ENCODE measurements at places on chromosomes 6 and 20.

DNA sequence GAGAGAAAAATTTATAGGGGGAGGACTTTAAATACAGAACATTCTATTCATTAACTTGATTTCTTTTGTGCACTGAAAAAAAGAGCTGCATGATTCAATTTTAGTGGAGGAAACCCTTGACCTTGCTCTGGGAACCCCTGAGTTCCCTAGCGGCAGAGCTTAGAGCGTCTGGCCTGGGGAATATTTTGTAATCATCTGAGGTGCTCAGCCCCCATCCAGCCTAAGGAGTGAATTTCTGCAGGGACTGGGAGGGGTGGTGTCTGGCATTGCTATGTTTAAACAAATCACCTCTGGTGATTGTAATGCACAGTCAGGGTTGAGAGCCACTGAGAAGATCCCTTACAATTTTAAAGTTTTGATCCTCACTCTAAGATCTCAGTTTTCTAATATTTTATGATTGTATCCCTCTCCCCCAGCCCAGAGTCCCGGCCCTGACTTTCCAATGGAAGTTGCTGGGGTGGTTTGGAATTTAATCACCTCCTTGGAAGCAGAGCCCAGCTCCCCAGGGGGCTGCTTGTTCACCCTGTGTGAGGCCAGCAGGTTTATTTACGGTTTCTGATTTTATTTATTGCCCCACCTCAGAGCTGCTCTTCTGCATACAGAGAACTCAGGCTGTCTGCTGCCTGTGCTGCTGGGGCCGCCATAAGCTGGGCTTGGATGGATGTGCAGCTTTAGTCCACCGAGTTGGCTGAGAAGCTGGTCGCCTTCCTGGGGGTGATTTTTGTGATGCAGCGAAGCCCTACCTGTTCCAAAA is 263.1 kb downstream of the LRFN2 start:
- no peak for DNase-seq

GRCh38 chr20:46123482-46124245 is 5.5 kb downstream of the CD40 start:
- DNase-seq: no peak

DNA sequence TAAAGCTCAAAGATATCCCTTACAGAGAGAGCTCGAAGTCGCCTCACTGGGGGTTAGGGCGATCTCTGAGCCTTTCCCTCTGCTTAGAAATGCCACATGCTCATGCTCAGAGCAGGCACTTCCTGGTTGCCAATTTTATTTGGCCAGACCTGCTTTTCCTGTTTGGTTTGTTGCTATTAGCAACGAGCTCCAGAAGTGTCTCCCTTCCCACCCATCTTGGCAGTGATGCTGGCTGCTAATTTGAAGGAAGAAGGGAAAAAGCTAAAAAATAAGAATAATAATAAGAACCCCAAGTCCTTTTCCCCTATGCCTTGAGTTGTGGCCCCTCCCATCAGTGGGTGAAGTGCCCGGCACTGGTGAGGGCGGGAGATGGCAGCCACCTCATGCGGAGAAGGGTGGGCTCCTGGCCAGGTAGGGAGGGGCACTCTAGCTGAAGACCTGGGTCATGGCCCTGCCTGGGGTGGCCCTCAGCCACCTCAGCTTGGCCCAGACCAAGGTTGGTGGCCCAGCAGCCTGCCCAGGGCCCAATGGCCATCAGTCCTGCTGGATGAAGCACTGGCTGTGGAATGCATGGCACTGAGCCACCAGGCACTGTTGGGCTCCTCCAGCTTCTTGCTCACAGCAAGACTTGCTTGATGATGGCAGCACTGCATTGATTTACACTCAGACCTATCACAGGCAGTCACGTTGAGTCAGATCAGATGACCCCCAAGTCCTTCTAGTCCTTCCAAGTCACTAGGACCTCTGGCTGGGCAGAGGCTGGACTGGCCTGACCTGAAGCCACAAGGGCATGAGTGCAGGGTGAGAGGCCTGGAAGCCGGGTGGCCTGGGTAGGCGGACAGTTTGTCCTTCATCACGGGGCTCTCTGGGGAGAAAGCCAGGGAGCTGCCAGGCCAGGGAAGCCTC is 79.0 kb downstream of the SYNJ2 start:
- peak; percentile 93 for DNase-seq

DNA sequence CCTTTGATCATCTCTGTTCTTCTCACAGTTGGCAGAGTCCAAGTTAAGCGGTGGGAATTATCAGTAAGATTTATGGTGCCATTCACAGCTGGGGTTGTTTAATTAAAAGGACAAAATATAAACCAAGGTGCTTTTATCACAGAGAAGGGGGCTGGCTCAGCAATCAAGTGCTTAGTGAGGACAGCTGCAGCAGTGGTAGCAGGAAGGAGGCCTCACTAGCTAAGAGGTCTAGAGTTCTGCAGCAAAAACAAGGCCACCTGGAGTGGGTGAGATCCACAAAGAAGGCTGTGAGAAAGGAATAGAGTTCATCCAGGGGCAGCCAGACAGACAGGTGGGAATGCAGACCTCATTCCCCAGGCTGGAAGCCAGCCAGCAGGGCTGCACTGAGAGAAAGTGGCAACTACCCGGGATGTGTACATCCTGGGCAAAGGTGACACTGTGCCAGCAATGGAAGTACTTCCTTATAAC is 37.1 kb downstream of the PIGU start:
- DNase-seq: peak; percentile 69

GRCh38 chr6:144029452-144029851 is 21.4 kb upstream of the PLAGL1 start:
- no peak for DNase-seq

GRCh38 chr20:56851552-56851951 is 222.4 kb downstream of the TFAP2C start:
- no peak for DNase-seq

DNA sequence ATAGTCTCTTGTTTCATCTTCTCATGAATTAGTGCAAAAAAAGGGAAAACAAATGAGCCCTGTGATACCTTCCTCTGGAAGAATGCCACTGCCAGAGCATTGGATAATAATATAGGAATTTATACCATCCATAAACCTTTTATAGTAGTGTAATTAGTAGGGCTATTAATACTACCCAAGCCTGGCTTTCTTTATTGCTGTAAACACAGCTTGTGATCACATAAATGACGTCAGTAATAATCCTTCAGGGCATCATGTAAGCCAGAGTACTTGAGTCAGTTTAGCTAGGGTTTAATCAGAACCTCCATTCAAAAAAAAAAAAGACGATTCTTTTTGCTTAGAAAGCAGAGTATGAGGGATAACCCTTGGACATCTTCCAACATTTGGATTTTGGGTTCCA is 264.8 kb downstream of the SLC35F1 start:
- DNase-seq: no peak

DNA sequence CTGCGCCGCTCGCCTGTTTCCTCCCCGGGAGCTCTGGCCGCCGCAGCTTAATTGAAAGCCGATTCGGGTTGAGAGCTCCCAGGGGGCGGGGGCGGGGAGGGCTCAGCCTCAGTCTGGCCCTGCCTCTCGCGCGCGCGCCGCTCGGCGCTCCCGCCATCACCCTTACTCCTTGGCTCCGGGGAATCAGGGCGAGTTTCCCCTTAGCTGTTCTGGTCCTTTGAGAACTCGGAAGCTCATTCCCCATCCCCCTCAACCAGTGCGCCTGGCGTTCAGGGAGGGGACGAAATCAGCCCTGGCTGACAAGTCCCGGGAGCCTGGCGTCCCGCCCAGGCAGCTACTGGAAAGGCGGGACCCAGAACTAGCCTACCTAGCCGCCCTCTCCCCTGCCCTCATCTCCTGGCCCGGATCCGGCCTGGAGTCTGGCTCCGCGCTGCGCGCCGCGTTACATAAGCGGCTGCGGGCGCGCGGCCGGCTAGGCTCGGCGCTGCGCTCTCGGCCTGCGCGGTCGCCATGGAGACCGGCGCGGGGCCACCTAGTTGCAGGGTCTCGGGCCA is 2.8 kb downstream of the SLC12A5 start:
- no peak for DNase-seq

GRCh38 chr6:144957236-144957937 is 672.3 kb downstream of the UTRN start:
- DNase-seq: no peak

- no peak for DNase-seq
Measured at GRCh38 chr6:72374172-72374571, 247.7 kb upstream of the KCNQ5 start.

DNA sequence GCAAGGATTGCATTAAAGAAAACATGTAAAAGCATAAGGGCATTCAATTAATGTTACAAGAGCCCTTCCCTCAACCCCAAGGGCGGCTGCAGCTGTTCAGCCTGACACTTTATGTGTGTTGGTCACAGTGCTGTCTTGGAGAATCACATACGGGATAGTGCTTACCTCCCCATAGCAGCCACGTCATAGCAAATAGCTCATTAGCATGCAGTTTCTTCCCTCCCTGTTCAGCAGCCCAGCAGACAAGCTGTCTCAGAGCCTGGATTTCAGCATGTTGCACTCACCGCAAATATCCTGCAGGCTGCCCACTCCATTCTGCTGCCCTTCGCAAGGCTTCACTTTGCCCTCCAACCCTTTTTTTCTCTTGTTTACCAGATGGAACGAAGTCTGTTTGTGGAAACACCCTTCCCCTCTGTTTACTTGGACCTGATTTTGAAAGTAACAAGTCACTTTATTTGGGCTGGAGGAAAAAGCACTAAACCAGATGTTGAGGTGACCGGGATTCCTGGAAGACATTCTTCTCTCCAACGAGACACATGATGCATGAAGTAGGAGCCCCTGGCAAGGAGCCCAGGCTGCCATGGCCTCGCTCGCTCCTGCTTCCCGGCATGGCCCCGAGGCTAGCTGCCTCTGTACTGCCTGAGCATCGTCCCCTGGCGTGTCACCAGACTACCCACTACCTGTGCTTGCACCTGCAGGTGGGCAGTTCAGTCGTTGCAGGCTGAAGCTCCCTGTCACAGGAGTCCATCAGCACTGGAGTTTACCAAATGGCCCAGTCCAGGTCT is 151.6 kb upstream of the GMDS start:
- peak; percentile 63 for DNase-seq

DNA sequence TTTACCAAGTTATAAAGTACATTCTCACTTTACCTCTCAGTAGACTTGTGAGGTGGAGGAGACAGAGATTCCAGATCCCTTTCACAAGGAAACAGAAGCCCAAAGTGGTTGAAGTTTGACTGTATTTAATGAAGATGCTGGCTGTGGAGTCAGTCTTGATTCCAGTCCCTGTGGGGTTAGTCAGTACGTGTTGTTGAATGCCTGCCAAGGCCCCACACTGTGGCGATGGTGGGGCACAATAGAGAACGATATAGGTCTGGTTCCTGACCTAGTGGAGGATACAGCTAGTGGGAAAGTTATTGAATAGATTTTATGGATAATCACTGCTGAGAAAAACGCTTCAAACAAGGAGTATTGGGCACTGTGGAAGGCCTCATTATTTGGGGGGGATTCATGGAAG is 71.4 kb downstream of the LRRC1 start:
- peak; percentile 39 for DNase-seq

DNA sequence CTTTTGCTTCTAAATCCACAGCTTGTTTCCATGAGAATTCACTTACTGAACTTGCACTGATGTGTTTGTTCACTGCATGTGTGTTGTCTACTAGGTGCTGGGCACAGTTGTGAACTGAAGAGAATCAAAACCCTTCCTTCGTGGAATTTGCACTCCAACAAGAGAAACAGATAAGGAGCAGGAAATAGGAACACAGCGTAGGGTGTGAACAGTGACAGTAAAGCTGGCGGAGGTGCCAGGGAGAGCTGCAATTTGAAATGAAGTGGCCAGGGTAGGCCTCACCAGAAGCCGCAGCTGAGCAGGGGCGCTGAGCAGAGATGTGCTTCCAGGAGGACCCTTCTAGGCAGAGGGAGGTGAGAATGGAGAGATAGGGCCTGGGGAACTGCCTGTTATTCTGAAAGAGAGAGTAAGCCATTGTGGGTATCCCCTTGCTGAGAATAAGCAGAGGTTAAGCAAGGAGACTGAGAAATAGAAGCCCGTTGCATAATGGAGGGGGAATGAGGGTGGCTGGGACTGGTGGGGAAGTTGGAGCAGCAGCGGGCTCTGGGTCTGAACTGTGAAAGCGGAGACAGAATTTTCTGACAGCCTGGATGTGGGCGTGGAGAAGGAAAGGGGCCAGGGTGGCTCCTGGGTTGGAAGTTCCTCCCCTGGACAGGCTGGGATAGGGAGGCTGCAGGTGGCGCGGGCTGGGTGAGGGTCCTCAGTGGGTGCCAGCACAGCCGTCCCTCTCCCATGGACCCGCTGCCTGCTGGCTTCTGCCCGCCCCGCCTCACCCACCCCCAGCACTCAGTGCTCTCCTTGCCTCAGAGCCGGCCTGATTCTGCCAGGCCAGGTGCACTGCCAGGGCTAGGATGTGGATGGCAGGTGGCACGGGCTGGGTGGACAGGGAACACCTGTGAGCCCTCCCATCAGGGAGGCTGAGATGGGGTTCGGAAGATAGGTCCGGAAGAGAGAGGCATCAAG is 114.7 kb upstream of the AFDN start:
- DNase-seq: no peak

DNA sequence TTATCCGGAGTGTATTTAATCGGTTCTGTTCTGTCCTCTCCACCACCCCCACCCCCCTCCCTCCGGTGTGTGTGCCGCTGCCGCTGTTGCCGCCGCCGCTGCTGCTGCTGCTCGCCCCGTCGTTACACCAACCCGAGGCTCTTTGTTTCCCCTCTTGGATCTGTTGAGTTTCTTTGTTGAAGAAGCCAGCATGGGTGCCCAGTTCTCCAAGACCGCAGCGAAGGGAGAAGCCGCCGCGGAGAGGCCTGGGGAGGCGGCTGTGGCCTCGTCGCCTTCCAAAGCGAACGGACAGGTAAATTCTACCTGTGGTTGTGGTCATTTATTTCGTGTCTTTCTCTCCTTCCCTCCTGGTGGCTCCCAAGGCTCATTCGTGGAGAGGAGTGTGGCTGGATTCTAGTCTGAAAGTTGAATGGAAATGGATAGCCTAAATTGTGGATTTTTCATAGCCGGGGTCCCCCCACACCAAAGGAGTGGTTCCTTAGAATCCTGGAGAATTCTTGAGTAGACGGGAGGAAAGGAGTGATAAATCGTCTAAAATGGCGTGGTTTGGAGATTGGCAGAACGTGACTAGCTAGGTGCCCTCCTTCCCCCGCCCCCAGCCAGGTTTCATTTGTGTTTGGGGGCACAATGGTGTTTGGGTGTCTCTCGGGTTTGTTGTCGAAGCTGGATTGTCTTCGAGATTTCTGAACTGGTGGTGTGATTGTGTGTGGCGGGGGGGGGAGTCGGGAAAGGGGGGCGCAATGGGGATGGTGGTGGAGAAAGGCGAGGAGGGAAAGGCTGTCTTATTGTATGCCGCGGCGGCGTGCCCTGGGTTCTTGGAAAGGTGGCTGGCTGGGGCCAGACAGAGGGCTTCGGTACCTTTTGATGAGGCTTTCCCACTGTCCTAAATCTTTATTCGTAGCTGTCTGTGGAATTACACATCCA is 673 bp downstream of the MARCKS start:
- peak; percentile 61 for DNase-seq

GRCh38 chr6:158852312-158853071 is 33.3 kb upstream of the EZR start:
- no peak for DNase-seq

GRCh38 chr6:22940581-22941290 is 371.4 kb downstream of the HDGFL1 start:
- no peak for DNase-seq

- no peak for DNase-seq
Measured at GRCh38 chr20:44442298-44443070, 33.2 kb upstream of the TTPAL start.

Data from choroid plexus epithelial cell (primary cell).